Stimulated activated CD8-positive, alpha-beta memory T cell treated with anti-CD3 and anti-CD28 coated beads, Interleukin-2, amount 100 ng/mL, for 1 hour (primary cell): ENCODE measurements at places on chromosomes 4 and X.

GRCh38 chr4:141543176-141543575 lies 93.2 kb upstream of the IL15 start:
- no peak for DNase-seq

DNA sequence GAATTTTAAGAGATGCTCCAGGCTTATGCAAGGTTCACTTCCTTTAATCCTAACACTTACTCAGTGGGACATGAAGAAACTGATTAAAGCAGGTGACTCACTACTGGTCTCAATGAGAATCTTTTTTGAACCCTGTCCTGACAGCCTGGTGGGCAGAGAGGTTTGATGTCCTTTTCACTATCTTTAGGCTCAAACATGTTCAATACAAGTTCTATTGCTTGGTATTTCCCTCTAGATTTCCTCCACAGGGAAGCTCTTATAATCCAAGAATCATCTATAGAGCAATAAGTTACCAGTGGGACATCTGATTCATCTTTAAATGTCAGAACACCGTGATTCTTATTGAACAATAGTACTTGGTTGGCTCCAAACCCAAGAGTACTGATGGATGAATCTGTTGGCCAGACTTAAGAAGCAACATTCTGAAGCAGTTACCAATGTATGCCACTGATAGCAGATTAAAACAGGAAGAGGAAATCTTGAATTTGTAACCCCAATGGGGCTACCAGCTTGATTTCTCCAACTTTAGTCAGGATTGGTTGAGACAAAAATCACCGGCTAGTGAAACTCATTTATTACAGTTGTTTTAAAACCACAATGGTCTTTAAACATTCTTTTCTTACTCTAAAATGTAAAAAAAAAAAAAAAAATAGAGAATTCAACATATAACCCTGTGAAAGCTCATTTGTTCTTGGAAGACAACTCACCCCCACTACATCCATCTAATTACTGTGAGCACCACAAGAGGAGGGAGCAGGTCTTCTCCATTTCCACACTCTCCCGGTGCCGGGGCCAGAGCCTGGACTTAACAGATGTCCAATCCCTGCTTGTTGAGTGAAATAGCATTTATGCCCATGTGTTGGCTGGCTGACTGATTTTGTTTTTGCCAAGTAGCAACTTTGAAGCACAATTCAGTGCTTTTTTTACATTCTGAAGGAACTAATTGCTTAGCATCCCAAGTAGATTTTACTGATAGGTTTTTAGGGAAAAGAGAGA lies 43.3 kb downstream of the FGFBP1 start:
- no peak for DNase-seq

DNA sequence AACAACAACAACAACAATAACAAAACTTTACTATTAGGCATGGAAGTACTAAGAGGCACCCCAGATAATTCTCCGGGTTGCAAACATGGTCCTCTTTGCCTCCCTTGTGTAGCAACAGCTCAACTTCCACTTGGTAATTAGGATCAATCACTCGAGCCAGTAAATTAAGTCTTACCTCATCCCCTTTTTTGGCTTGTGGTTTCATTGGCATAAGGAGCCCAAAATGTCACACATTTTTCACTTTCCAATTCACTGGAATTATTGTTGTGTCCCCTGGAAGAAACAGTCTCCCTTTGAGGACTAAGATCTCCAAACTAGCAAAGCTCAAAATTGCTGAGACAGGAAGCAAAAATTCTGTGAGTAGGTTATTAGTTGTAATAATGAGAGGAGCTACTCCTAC lies 49.2 kb upstream of the HSD17B10 start:
- no peak for DNase-seq

- no peak for DNase-seq
These were observed 16.9 kb upstream of the LRBA start for GRCh38 chr4:151031831-151032605.

GRCh38 chr4:55851885-55852284 lies 1.6 kb upstream of the EXOC1 start:
- no peak for DNase-seq

- DNase-seq: no peak
These were observed 17.8 kb upstream of the ANOS1 start for GRCh38 chrX:8749697-8750096.

DNA sequence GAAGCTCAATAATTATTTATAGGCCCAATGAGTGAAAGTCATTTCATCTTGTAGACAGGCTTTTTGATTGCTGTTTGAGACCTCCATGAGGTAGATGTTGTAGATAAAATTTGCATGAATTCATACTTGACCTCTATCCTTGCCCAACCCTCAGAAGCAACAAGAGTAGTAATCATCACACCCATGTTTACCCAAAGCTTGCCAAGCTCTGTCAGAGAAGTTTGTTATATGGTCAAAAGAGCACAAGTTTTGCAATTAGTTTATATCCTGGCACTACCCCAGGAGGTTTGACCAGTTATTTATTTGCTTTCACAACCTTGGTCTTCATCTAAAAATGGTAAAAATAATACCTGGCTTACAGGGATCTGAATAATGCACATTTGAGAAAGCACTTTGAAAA lies 20.7 kb downstream of the ADH7 start:
- DNase-seq: no peak

DNA sequence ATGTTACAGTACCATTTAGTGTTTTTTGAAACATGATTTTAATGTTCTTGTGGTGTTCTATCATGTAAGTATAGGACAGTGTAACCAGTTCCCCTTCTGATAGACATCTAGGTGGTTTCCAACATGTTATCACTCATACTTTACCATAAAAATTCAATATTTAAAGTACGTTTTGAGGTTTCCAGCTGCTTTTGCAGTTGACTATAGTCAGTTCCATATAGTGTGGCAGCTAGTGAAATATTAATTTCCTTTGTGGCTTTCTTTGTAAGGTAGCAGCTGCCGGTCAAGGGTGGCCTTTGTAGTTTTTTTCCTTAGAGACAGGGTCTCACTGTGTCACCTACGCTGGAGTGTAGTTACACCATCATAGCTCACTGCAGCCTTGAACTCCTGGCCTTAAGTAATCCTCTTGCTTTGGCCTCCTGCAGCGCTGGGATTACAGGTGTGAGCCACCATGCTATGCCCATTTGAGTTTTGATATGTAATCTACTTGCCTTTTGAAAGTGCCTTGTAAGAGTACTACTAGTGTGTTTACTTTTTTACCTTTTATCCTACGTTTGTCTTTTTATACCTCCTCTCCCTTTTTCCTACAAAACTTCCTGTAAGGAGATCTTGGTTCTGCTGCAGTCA lies 63.0 kb downstream of the ARHGAP10 start:
- no peak for DNase-seq

DNA sequence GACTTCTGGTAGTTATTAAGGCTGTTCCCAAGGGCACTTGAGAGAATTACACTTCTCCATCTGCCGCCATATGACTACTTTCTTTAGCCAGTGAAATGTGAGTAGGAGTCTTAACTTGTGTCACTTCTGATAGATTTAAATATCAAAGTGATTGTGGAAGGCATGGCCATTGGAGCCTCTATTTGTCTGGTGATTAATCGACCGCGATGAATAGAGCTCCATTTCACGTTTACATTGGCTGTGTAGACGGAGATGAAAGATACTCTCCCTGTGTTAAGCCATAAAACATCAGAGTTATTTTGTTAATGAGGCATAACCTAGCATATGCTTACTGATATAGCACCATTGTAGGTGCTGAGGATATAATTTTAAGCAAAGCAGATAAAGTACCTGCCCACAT lies 852.4 kb downstream of the CCSER1 start:
- no peak for DNase-seq

GRCh38 chr4:1082215-1083182 lies 30.9 kb downstream of the RNF212 start:
- no peak for DNase-seq

DNA sequence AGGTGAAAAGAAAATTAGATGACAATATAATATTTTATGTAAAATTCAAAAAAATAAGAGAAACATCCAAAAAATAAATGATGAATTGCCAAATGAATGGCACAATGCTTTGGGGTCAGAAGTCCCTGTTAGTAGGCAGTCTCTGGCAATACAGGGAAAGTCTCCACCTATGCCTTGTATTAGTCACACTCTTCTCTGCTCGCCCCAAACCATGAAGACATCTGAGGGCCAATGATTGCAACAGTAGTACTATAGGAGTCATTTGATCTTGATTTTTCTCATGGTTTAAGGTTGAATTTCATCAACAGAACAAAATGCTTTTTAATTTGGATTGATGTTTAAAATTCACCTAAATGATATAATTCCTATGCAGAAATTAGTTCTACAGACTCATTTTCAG lies 3.9 kb upstream of the PRSS12 start:
- DNase-seq: no peak

GRCh38 chr4:57320217-57320616 lies 210.0 kb upstream of the IGFBP7 start:
- DNase-seq: no peak

DNA sequence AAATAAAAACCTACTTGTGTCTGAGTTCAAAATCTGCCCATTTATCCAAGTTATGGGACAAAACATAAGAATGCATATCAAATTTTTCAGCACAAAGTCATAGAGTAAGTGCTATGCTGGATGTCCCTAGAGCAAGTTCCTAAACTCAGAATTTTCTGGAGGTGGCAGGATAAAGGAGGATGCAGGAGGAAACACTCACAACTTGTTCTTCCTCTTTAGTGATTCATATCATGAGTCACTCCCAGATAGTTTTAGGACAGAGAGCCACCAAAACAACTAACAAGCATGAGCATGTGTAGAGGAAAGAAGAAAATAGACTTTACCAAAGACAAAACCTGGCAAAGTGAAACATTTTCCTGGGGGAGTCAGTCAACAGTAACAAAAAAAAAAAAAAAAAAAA lies 302.7 kb downstream of the KCTD8 start:
- DNase-seq: no peak

DNA sequence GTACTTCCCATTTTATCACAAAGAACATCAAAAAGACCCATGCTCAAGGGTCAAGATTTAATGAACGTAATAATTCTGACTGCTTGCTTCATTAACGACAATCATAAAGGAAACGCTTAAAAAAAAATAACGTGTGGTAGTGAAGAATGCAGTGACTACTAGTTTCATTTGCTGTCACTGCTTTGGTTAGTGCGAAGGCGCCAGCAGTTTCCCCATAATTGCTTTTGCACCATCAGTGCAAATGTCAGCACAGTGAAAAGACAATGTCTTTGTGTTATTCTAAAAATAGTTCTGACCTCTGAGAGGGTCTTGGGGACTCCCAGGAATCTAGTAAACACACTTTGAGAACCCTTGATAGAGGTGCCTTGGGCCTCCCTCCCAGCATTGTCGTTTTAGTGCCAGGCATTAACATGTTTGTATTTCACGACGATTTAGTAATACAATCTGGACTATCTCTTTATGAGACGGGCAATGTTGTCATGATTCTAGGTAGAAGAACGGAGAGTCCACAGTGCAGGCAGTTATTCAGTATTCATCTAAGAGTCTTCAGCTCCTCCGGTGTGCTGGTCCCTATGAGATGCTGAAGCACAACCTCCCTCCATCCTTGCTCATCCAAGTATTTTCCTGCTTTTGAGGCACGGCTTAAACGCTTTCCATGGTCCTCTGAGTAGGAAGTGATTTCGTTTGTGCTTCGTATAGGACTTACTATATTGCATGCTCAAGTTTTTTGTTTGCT lies 71.0 kb downstream of the AFF1 start:
- DNase-seq: no peak

GRCh38 chr4:5955856-5956255 lies 62.4 kb downstream of the C4orf50 start:
- no peak for DNase-seq

- DNase-seq: no peak
These were observed 36.8 kb downstream of the ING2 start for GRCh38 chr4:183541752-183542040.

GRCh38 chrX:36963069-36963808 lies 44.9 kb upstream of the FAM47C start:
- no peak for DNase-seq

DNA sequence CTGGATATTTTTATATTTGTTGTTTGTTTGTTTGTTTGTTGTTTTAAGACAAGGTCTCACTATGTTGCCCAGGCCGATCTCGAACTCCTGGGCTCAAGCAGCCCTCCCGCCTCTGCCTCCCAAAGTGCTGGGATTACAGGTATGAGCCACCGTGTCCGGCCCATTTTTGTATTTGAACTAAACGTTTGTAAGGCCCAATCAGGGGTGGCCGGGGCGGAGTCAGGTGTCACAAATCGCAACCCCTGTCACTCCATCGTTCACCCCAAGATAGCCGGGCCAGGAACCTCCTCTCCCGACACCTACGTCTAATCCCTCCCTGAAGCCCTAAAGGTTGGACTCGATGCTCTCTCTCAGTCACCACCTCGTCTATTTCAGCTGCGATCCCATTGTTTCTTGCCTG lies 722 bp upstream of the EFHC2 start:
- DNase-seq: no peak

DNA sequence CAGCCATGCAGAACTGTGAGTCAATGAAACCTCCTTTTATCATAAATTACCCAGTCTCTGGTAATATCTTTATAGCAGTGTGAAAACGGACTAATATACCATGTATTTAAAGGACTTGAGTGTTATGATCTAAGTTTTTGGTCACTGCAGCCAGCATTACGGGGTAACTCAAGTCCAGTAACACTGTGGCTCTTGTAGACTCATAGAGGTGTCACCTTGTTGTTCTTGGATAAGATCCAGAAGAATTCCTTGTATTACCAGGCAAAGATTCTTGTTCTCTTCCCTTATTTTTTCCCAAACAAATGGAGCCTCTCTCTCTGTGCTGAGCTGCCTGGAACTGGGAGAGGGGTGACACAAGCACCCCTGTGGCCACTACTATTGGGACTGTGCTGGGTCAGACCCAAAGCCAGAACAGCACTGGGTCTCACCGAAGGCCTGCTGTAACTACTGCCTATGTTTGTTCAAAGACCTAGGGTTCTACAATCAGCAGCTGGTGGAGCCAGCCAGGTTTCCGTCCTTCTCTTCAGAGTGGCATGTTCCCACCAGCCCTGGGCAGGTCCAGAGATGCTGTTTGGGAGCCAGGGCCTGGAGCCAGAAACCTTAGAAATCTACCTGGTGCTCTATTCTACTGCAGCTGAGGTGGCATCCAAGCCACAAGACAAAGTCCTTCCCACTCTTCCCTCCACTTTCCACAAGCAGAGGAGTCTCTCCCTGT lies 43.7 kb upstream of the MED14 start:
- DNase-seq: no peak

DNA sequence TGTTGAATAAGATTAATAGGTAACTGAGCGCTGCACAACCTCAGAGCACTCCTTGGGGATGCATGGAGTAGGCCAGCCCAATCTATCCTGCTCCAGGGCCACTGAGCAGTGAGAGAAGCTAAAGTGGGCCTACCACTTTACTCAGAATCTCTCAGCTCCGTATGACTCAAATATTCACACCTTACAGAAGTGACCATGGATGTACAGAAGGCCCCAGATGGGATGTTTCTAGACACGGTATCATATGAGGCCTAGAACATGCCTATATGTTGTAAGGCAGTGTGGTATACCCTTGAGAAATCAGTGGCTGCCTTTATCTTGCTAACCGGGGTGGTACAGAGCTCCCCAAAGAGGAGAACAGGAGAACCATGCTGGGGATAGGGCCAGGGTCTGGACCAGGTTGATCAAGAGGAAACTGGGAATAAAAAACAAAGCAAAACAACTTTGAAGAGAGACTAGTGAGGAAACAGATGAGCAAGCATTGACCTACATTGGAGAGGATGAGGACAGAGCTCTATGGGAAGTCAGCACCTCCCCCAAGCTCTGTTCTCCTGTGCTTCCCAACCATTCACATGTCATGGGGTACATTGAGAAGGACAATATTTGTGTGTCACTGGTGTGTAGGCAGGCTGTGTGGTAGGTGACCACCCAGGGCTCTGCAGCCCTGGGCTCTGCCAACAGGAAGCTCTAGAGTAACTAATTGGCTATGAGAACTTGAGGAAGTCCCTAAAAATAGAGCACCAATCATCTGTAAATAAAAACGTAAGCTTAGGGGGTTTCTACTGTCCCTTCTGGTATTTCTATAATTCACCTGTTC lies 31.4 kb downstream of the HOPX start:
- no peak for DNase-seq

- DNase-seq: no peak
These were observed 162.4 kb upstream of the FMR1 start for GRCh38 chrX:147749308-147749707.
